Activated CD4-positive, alpha-beta T cell treated with anti-CD3 and anti-CD28 coated beads for 24 hours (primary cell): ENCODE measurements at places on chromosomes 1 and 21.

GRCh38 chr21:36800734-36801133, 101.8 kb downstream of the SIM2 start:
- no peak for DNase-seq

DNA sequence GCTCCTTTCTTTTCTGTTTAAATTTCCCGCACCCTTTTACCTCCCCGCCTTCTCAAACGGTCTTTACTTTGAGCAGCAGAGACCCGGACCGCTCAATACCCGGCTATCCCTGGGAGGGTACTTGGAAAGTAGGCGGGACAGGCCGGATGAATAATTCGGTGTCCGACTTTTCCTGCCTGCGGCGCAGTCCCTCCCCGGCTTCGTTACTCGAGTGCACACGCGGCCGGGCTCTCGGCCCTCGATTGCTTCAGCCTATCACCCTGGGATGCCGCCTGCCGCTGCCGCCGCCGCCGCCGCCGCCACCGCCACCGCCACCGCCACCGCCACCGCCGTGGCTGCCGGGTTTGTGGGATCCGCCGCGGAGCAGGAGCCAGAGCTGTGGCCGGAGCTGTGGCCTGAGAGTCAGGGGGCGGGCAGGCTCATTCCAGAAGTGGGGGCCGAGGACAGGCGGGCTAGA, 382 bp upstream of the RASAL2 start:
- DNase-seq, result peak; percentile 13

DNA sequence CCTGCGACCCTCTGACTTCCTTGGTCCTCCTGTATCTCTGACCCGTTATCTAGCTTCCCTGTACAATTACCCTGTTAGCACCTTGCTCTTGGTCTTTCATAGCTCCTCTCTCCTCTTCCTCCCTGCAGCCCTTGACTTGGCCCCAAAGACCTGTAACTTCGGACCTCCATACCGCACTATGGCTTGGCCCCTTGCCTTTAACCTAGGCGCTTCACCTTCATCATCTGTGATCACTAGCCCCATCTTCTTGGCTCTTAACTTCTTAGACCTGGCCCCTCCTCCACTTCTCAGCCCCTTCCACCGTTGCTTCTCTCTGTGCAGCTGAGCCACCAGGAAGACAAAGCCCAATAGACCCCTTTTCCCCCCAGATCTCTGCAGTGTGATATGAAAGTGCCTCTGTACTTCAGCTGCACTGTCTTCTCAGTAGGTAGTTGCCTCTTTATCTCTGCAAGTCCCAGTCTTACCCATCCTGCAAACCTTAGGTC, 740 bp downstream of the ZNF691 start:
- no peak for DNase-seq

DNA sequence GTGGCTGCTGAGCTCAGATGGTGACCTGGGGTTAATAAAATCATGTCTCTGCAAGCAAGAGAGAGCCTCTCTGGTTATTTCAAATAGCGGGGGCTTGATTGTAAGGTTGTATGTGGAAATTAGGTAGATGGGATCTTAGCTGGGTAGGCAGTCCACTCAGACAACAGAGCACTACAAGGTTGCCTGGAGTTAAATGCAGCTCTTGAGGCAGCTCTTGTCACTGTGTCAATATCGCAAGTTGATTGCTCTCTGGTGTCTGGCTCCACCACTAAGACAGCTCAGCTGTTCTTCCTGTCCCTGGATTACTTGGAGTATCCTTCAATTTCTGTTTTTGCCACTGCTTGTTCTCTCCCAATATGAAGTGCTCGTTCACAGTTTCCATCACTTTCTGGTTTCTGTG, 93.8 kb downstream of the C21orf91 start:
- no peak for DNase-seq

GRCh38 chr21:33424214-33424613, 21.0 kb downstream of the IFNGR2 start:
- DNase-seq, result no peak

- no peak for DNase-seq
Observed at GRCh38 chr1:26019641-26020315, 1.8 kb upstream of the EXTL1 start.

- no peak for DNase-seq
Observed at GRCh38 chr1:68873144-68873543, 376.3 kb upstream of the DEPDC1 start.

- DNase-seq, result peak; percentile 64
Observed at GRCh38 chr1:19341201-19342061, 29.3 kb downstream of the SLC66A1 start.

GRCh38 chr1:23601135-23601967, 42.0 kb upstream of the ID3 start:
- DNase-seq, result no peak

GRCh38 chr1:59355361-59355760, 58.5 kb downstream of the FGGY start:
- DNase-seq, result no peak

- DNase-seq, result no peak
Observed at GRCh38 chr1:182687361-182687760, 3.0 kb upstream of the RGS8 start.

GRCh38 chr1:117301901-117302300, 65.3 kb upstream of the MAN1A2 start:
- DNase-seq, result no peak

- no peak for DNase-seq
Observed at GRCh38 chr21:22421416-22422180, 1423.4 kb downstream of the NCAM2 start.

DNA sequence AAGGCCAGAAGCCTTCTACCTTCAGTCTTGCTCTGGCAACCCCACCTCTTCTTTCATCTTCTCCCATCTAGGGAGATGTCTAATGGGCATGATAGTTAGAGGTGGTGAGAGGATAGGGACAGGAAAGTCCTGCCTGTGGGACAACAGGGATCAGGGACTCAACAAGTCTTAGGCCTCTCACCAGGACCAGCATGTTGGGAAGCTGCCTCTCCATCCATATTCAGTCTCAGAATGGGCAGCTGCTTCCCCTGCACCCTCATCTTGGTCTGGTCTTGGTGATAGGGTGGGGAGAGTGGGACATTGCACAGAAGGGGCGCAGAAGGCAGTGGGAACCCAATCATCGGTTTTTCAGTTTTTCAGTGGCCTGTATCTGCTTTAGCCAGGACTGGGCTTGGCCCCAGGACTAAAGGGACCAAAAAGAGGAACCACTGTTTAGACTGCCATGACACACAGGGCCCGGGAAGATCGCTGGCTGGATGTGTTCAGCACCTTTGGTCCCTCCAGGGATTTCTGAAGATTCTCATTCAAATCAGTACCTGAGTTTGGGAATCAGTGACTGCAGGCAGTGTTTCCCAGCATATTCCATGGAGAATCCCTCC, 12.7 kb downstream of the RHEX start:
- DNase-seq, result no peak

DNA sequence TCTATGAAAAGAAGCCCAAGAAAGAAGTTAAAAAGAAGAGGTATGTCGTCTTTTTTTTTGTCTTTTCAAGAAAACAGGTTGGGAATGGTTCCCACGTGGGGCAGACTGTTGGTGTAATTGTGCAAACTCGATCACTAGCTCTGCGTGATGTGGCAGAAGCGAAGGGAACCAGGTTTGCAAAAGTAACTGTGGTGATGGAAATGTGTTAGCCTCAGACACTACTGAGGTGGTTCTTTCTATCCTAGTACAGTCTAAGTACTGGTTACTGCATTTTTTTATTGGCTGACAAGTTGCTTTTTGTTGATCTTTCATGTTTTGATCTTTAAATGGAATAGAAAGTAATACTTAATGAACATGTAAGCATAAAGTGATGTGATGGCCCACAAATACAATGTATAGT, 8.8 kb downstream of the RPL5 start:
- no peak for DNase-seq

DNA sequence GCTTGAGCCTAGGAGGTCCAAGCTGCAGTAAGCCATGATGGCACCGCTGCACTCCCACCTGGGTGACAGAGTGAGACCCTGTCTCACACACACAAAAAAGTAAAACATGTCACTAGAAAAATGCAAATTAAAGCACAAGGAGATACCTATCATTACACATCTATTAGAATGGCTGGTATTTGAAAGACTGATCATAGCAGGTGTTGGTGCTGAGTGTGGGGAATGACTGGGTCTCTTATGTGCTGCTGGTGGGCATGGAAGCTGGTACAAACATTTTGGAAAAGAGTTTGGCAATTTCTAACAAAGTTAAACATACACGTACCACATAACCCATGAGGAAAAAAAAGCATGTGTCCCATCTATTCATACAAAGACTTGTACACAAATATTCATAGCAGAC, 142.1 kb upstream of the ZBTB40 start:
- DNase-seq, result no peak

- DNase-seq, result no peak
Observed at GRCh38 chr1:95098196-95098595, 19.0 kb upstream of the TLCD4 start.

- DNase-seq, result no peak
Observed at GRCh38 chr1:5430911-5431697, 561.1 kb downstream of the NPHP4 start.

- DNase-seq, result no peak
Observed at GRCh38 chr1:210310562-210311153, 18.0 kb upstream of the HHAT start.

DNA sequence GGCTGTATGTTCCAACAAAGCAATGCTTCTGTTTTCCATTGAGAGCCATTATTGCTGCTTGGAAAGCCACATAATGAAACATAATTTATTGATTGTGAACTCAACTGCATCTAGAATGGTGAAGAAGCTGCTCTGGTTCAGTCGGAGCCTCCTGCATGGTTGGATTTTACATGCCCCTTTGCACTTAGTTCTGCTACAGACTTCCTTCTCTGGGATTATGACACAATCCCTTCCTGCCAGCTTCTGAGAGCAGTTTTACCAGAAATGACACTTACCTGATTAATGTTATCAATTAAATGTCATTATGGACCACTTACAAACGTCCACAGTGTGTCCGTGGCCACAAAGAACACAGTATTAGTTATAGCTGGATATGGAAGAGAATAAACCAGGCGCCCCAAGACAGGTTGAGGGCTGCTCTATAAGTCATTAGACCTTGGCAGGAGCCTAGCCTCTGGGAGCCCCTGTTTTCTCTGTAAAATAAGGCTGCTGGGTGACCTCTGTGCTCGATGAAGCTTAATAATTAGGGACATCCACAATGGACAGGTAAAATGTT, 7.0 kb upstream of the CD58 start:
- DNase-seq, result no peak

DNA sequence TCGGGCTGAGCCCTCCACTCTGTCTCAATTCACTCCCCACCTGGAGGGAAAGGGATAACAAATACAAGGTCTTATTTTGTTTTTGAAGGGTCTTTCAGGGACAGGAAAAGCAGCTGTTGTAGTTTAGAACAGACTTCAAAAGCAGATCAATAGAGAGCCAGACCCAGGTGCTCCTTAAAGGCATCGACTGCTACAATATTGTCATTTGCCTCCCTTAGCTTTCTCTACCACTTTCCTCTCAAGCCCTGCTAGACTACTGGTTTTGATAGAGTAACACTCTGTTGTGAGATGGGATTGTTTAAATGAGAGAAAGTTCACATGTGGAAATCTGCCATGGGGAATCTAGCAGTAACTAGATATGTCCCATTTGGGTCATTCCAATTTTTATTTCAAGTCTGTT, 24.0 kb downstream of the RGS7 start:
- DNase-seq, result no peak

- DNase-seq, result no peak
Observed at GRCh38 chr1:163115887-163116286, 46.7 kb downstream of the RGS4 start.

- no peak for DNase-seq
Observed at GRCh38 chr1:1462318-1462966, 9.1 kb upstream of the ATAD3B start.

GRCh38 chr1:58883037-58883887, 99.4 kb upstream of the JUN start:
- DNase-seq, result no peak

- no peak for DNase-seq
Observed at GRCh38 chr1:12095452-12096263, 32.6 kb downstream of the TNFRSF8 start.

DNA sequence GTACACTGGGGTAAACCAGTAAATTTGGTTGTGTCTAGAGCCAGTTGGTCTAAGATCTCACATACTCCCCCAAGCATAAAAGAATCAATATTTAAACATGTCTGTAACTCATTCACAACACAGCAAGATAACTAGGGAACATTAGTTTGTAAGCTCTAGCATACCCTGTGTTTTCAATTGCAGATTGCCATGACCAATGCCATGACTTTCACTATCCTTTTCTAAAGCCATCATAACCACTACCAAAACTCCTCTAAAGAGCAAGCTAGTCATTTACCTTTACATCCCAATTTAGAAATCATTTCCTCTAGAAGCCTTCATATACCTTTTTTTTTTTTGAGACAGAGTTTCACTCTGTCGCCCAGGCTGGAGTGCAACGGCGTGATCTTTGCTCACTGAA, 56.5 kb upstream of the PLA2G4A start:
- DNase-seq, result no peak

- no peak for DNase-seq
Observed at GRCh38 chr1:183774938-183775337, 30.0 kb upstream of the RGL1 start.

DNA sequence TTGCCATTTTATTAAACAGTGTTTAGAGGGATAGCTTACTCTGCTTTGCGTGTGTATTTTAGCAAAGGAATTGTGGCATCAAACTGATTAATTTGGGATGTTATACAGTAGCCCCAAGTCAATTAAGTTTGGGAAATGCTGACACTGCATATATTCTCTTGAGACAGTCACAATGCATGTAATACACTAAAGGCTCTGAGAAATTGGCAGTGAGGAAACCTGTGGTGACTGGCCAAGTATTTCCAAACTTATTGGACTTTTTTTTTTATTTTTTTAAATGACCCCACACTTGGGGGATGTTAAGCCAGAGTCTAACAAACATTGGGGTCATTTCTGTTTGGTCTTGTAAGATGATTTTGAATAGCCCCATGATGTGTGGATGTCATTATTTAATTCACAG, 67.3 kb upstream of the RAVER2 start:
- no peak for DNase-seq

DNA sequence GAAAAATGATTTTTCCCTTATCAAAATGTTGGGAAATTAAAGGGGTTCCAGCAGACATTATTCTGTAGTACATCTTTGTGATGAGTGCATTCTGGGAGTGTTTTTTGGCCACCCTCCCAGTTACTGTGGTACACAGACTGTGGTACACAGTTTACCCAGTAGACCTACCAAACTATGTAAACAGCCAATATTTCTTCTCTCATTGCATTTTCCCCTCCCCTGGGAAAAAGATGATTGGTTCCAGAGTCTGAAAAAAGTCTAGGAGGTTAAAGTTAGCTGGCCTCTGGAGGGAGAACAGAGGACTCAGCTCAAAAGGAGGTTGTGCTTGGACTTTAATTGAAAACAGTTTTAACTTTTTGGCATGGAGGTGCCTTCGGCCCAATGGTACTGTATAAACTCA, 42.5 kb downstream of the PGM1 start:
- no peak for DNase-seq

DNA sequence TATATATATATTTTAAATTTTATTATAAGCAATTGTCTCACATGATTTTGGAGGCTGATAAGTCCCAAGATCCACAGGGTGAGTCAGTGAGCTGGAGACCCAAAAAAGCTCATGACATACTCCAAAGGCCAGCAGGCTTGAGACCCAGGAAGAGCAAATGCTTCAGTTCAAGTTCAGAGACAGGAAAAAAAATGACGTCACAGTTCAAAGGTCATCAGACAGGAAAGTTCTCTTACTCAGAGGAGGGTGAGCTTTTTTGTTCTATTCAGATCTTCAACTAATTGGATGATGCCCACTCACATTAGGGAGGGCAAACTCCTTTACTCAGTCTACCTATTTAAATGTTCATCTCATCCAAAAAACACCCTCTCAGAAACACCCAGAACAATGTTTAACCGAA, 18.2 kb downstream of the RXRG start:
- DNase-seq, result no peak

- no peak for DNase-seq
Observed at GRCh38 chr1:204909109-204909508, 38.4 kb downstream of the NFASC start.
